Panc1 (cell line): ENCODE measurements at places on chromosomes 5 and 9.

GRCh38 chr5:76794871-76795270 is 24.0 kb upstream of the F2RL1 start:
- no peak for DNase-seq

GRCh38 chr9:8268216-8268878 is 468.8 kb upstream of the DMAC1 start:
- DNase-seq: no peak

- no peak for DNase-seq
These were observed 600 bp downstream of the ENC1 start for GRCh38 chr5:74639807-74640449.

- no peak for DNase-seq
These were observed 371.9 kb downstream of the EBF1 start for GRCh38 chr5:158727771-158728311.

DNA sequence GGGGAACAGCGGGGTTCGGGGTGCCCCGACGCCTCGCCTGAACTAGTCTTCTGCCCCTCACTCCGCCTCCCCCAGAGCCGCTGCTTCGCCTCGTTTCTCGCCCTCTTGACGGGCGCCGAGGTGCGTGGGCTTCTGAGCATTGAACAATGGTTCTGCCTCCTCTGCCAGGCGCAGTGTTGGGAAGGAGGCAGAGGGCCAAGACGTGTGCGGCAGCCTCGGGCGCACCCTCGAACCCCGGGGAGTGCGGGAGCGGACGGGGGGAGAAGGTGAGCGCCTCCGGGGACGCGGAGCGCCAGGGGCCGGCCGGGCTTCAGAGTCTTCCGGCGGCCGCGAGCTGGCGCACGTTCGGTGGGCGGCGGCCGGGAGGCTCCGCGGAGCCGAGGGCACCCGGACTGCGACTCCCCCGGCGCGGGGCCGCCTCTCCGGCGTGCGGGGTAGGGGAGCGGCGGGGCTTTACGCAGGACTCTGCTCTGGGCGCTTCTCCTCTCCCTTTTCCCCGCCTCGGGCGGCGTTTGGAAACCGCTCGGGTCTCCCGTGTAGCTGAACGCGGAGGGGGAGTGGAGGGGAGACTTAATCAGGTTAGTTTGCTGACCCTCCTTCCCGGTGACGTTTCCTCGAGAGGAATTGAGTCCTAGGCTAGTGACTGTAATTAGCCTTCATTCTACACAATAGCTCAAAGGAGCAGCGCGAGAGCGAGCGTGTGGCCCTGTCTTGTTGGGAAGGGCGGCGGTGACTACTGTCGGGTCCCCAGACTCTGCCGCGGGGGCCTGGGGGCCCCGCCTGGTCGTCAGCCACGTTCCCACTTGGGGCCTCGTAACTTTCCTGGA is 1.1 kb downstream of the VLDLR start:
- DNase-seq: no peak

DNA sequence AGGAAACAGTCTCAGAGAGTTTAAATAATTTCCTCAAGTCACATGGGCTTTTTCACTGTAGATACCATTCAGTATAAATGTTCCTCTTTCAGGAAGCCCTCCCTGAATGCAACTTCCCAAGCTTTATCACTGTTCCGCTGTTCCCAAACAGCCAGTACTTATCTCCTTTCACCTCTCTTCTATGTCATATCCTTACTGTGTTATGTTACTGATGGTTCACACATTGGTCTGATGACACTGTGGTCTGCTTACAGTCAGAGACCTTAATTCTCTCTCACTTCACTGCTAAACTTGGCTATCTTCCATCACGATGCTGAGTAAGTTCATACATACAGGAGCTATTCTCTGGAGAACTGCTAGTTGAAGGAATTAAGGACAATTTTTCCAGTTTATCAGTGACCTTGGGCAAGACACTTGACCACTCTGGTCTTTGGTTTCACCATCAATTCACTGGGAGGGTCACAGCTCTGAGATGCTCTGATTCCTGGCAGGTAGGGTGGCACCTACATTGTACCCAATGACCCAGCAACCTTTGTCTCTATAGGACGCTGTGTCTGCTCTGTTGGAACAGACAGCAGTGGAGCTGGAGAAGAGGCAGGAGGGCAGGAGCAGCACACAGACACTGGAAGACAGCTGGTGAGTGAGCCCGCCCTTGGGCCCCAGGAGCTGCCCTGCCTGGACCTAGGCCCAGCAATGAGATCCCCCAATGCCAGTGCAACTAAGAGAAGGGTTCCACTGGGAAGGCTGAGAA is 42.1 kb upstream of the RARS1 start:
- no peak for DNase-seq

DNA sequence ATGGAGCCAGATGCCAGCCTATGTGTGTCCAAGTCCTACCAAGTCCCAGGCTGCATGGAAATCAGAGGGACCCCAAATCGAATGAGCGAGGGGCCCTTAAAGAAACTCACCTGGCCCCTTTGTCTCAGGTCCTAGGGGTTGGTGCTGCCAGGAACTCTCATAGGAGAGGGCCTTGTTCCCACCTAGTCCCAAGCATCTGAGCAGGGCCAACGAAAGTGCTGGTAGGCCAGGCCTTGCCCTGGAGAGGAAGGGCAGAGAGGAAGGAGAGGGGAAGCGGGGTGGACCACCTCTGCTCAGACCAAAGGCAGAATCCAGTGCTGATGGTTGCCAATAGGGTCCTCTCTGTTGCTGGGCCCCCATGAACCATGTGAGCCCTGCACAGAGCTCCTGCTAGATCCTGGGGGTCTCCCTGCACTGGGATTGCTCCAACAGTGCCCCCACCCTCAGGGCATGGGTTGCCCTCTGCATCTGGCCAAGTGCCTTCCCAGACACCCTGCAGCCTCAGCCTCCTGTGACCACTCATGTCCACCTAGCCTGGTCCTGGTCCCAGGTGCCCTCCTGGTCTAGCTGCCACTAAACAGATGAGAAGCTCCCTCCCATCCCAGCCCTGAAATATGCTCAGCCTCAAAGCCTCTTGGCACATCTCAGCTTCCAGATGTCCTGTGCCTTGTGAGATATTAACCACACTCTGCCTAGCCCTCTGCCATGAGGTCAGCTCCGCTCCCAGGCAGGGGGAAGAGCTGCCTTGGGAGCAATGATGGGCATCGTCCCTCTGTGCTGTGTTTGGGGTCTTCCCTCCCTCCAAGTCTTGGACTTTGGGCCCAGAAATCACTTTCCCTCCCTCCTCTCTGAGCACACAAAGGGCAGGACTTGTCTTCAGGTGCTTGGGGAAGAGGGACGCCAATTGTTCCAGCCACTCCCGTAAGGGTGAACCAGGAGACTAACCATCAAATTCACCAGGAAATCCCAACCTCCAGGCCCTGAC is 109.6 kb downstream of the ADAMTS2 start:
- no peak for DNase-seq

DNA sequence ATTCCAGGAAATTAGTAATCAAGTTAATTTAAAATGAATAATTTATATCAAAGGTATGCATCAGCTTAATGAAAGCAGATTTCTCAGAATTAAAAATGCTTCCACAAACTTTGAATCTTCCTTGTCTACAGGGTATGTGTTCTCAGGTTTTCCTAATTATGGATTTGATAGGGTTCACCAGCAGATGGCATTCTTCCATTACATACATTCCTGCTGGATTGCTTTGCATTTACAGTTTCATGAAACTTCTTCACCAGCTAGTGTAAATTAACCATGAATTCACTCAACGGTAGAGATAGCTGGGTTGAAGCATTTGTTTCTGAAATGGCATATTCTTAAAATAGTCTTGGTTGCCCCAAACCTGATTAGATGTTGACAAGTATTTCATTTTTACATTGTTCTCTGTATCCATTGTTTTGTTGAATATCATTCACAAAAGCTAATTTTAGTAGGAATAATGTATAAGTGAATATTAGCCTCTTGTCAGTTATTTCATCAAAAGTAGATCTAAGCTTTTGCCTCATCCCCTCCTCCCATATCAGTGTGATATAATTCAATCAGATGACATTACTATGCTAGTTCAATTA is 68.7 kb upstream of the WDR41 start:
- peak; percentile 38 for DNase-seq

- DNase-seq: no peak
These were observed 155.4 kb downstream of the DOCK8 start for GRCh38 chr9:370086-370485.

GRCh38 chr9:117546894-117547678 is 132.2 kb upstream of the ASTN2 start:
- DNase-seq: no peak

DNA sequence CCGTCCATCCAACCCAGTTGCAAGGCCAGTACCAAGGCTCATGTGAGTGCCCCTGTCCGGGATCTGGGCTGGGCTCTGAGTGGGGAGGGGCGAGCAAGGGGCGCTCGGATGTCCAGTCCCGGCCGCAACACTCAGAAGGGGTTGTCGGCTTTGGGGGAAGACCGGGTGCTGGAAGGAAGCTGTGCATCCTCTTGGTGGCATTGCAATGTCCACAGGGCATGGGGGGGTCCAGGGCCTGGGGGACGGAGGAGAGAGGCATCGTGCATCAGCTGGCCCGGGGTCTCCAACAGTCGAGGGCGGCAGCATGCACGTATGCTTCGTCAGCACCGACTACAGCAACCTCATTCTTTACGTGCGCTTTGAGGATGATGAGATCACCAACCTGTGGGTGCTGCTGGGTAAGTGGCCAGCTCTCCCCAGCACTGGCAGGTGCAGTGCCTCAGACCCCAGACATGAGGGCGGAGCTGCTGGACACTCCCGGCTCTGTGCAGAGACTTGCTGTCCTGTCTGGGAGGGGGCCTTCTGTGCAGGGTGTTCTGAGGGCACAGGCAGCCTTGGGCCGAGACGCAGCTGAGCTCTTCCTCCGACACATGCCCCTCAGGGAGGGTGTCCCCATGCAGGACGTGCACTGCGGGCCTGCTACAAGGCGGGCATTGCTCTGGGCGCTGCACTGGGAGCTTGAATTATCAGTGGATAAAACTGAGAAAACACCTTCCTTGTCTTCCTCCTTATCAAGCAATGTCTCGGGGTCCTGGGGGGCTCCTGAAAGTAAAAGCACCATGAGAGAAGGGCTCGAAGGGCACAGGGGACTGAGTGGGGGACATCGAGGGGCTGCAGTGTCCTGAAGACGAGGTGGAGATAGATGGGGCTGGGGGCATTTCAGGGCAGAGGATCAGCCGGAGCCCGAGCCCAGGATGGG is 22.5 kb downstream of the GLT6D1 start:
- DNase-seq: no peak

DNA sequence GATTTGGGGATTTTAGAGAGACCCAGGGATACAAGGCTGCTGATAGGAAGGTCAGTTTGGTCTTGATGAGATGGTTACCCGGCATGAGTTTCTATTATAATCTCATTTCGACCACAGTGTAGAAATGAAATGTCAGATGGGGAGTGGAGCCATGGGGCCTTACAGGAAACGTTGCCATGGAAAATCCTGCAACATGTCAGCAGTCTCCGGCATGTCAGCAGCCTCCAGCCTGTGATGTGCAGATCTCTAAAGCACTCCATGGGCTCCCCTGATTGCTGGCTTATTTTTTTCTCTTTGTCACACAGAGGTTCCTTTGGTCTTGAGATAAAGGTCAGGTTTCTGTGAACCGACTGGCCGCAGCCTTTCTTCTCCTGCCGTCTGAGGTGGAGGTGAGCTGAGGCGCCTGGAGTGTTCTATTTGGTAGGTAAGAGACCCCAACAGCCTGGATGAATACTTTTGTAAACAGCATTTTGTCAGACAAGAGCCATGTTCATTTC is 208.7 kb upstream of the DAP start:
- DNase-seq: no peak

DNA sequence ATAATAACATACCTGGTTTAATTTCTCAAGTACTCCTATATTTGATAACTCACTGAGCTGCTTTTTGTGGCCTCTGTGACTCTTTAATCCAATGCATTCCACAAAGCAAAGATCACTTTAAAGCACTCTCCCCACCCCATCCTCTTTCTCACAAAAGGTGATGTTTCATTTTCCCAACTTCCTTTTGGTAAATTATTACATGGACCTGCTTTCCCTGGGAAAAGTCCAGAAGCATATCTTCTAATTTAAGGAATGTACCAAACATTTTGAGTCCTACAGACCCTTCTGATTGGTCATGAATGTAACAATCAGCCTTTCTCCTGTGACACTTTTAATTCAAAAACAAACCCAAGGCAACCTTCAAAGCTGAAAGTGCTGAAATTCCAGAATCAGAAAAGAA is 71.1 kb downstream of the MLLT3 start:
- no peak for DNase-seq

- DNase-seq: no peak
These were observed 267.3 kb downstream of the IRX1 start for GRCh38 chr5:3862906-3863305.

GRCh38 chr5:179906795-179907555 is 722 bp downstream of the TBC1D9B start:
- DNase-seq: no peak

DNA sequence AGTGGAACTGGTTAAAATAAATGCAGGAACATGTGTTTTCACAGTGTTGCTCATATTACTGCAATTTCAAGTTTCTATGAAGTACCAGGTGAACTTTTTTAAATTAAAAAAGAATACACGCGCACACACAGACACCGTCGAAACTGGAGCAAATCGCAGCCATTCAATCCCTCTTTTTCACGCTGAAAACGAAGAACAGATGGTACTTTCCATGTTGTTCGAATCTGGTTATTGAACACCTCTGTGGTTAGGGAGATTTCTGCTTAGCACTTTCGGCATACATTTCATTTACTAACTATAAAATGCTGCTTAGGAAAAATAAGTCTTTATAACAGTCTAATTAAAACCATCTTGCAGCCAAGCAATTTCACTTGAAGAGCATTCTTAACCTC is 6.8 kb downstream of the ZNF608 start:
- DNase-seq: no peak

DNA sequence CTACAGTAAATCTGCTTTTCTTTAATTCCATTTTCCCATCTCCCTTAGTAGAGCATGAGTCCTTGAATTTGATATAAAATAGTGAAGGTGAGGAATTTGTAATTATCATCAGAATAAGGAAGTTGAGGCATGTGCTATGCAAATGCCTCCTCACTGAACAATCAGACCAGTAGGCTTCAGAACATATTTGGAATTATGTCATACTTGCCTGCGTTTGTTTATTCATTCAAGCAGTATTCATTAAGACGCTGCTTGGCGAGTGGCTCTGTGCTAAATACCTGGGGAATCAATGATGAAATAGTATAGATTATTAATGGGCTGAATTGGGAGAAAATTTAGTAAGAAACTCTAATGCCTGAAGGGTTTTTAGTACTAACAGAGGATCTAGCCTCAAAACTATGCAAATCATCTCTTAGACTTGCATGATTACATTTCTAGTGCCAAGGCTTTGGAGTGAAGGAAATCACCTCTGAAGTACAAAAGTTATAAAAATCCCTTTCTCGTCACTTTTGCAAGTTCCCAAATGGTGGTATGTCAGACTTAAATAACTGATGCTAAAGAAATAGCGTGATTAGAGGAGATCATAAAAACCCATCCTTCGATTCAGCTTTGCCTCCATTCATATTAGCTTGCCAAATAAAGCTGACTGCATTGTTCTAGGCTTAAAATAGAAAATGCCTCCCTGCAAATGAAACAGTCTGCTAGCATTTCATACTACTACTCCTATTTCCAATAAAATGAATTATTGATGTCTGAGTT is 141.7 kb downstream of the PCSK5 start:
- DNase-seq: no peak

- DNase-seq: no peak
These were observed 132.7 kb downstream of the ELAVL2 start for GRCh38 chr9:23693374-23693773.
